Stimulated activated CD4-positive, alpha-beta T cell treated with anti-CD3 and anti-CD28 coated beads, TNF-alpha, amount 100 ng/mL, for 4 hours (primary cell): ENCODE measurements at places on chromosomes 7 and 10.

DNA sequence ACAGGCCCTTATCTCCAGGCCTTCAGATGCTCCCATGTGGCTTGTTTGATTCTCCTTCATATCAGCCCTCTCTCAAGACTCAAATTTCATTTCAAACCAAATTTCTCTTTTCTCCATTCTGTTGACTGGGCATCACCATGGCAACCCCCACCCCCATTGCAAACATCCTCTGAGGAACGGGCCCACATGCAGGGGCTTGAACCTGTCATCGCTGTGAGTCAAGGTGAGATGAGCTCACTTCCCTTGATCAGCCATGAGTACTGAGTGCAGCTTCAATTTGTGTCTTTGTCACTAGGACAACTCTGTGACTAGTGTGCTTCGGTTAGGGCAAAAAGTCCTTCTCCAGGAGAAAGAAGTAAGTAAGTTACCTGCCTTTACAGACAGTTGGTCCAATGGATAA, 41.9 kb downstream of the CALML3 start:
- no peak for DNase-seq

GRCh38 chr7:33964417-33965182, 59.3 kb downstream of the BMPER start:
- no peak for DNase-seq

DNA sequence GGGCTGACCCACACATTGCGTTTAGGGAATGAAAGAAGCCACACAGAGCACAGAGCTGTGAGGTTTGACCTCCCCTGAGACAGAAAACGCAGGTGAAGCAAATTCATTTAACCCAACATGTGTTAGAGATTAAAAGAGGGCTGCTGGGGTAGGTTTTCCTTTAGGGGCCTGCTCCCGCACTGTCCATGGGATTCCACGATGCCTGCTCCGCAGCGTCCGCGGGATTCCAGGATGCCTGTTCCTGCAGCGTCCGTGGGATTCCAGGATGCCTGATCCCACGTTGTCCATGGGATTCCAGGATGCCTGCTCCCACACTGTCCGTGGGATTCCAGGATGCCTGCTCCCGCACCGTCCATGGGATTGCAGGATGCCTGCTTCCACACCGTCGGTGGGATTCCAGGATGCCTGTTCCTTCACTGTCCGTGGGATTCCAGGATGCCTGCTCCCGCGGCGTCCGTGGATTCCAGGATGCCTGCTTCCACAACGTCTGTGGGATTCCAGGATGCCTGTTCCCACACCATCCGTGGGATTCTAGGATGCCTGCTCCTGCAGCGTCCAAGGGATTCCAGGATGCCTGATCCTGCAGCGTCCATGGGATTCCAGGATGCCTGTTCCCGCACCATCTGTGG, 78.7 kb downstream of the VIPR2 start:
- DNase-seq, result no peak

DNA sequence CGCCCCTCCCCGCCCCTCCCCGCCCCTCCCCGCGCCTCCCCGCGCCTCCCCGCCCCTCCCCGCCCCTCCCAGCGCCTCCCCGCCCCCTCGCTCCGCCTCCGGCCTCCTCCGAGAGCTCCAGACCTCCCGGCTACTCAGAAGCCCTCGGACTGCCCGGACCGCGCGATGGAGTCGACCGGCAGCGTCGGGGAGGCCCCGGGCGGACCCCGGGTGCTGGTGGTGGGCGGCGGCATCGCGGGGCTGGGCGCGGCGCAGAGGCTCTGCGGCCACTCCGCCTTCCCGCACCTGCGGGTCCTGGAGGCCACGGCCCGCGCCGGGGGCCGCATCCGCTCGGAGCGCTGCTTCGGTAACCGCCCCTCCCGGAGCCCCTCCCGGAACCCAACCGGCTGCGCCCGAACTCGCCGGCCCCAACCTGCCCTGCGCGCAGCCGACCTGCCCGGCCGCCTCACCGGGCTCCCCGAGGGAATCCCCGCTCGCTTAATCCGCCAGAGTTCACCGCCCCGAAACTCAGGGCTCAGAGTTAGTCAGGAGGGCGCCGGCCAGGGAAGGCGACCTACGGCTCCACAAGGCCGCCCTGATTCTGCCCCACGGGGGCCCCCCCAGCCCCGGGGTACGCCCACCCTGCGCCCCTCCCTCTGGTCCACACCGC, at the start of gene PAOX:
PAOX (plus strand) TSS at position 111 of the 649 bp plus-strand sequence; CDS start at position 166, 55 bp downstream.
- peak; percentile 47 for DNase-seq

GRCh38 chr7:39921506-39922175, 28.4 kb upstream of the CDK13 start:
- no peak for DNase-seq
